ENCODE measurements at places on chromosomes 1 and 21.

DNA sequence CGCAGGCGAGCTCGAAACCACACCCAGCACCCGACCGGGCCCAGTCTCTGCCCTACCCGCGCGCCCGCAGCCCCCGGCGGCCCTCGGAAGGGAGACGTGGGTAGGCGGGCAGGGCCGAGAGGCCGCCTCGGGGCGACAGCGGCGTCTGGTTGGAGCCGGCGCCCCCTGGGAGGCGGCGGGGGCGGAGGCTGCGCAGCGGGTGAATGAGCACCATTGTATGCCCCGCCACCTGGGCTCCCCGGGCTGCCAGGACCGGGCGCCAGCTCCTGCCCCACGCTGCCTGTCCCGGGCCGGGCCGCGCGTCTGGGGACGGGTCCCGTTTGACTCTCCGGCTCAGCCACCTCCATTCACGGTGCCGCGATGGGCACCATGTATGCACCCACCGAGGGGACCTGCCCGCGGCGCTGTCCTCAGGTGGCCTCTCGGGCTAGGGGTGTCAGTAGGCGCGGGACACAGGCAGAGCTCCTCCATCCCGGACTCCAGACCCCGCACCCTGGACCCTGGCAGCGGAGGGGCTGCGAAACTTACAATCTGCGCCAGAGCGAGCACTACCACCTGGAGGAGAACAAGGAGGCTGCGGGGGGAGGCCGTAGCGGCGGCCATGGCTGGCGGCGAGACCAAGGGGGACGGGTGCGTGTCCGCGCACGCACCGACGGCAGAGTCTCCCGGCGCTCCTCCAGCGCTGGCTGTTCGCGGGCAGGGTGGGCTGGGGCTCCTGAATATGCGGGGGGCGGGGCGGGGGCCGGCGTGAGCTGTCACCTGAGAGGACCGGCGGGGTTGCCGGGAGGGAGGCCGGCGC, at the start of gene COL9A2:
Gene COL9A2, minus strand, starts transcription at position 692 of the 799 bp plus-strand sequence. Its CDS starts 89 bp downstream, at position 603.
- DNase-seq = peak; percentile 43

DNA sequence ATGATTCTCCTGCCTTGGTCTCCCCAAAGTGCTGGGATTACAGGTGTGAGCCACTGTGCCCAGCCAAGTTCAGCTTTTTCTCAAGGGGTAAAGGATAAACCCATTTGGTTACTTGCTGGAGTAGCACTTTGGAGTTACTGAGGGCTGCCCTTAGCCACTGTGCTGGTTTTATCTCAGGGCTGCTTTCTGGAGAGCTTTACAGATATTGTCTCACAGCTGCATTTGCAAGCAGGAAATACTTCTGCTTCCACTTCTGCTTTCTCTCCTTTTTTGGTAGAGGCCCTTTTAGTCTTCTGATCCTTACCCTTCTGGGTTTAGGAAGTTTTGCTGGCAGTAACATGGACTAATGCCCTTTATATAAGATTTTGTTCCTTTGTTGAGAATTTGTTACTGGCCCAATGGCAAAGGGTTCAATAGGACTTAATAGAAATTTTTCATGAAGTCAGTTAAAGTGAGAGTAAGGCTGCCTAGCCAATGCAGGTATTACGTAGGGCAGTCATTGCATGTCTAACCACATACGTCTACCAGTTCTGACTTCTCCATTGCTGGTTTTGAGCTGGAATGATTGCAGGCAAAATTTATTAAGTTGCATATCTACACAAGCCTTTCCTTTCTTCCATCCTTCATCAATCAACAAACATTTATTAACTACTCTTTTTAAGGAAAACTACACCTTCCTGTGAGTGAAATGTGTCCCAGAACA, 24.4 kb downstream of the CAP1 start:
- DNase-seq = no peak

DNA sequence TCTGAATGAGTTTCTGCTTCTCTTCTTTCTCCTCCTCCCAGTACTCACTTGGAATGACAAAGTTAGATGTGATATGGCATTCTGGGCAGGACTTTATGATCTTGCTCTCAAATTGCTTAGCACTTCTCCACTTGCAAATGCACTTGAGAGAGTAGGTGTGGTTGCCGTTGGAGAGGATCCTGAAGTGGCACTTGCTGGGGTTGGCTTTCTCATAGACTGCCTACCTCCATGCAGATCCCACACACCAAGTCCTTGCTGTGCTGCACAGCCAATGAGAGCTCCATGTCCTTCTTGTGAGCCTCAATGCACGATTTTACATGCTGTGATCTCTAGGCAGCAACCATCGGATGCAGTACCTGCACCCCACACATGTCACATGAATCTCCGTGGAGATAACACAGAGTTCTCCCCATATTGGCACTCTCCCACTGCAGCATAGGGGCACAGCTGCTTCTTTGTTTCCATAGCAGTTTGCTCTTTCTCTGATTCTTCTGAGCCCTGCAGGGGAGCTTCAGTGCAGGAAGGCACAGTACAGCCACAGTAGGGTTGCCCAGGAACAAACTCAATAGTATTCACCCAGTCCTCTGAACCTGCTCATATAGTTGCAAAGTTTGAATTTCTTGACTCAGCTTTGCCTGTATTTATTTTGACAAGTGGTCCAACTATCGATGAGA, 45.2 kb downstream of the ZNF691 start:
- no peak for DNase-seq

GRCh38 chr1:156502391-156502893, 1.9 kb upstream of the MEF2D start:
- no peak for DNase-seq

- DNase-seq = no peak
Observed at GRCh38 chr1:3550511-3551289, 60.6 kb downstream of the MEGF6 start.

DNA sequence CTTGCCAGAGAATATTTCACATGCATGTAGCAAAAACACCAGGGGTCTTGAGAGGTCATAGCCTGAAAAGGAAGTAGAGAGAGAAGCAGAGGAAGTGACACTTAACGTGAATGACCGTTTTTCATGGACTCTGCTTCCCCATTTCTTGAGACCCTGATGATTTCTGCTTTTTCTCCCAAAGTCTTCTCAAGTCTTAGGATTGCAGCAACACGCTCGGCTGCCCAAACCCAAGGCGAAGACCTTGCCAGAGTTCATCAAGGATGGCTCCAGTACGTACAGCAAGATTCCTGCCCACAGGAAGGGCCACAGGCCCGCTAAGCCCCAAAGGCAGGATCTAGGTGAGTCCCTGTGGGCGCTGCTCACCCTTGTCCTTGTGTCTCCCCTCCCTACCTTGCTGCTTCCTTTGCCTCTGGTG, 12.8 kb downstream of the THEMIS2 start:
- DNase-seq = no peak

GRCh38 chr1:116913941-116914340, 4.2 kb downstream of the PTGFRN start:
- DNase-seq = no peak

DNA sequence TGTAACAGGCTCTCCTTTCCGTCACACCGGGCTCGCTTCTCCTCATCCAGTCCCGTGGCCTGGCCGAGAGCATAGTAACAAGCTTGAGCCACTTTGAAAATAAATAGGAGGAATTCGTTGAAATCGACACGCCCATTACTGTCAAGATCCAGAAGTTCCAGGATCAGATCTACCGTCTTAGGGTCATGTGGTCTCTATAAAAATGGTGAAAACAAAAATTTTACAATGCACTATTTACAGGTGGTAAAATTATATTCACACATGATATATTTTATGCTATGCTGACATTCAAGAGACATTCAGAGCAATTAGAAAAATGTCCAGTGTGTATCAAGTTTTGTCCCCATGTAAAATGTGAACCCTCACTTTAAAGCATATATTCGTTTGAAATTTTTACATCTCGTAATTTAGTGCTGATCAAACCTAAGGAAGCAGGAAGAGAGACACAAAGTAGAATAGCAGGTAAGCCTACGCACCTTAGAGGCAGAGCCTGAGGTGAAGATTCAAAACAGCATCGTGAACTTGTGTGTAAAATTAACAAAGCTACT, 2.3 kb downstream of the TCHH start:
- no peak for DNase-seq

DNA sequence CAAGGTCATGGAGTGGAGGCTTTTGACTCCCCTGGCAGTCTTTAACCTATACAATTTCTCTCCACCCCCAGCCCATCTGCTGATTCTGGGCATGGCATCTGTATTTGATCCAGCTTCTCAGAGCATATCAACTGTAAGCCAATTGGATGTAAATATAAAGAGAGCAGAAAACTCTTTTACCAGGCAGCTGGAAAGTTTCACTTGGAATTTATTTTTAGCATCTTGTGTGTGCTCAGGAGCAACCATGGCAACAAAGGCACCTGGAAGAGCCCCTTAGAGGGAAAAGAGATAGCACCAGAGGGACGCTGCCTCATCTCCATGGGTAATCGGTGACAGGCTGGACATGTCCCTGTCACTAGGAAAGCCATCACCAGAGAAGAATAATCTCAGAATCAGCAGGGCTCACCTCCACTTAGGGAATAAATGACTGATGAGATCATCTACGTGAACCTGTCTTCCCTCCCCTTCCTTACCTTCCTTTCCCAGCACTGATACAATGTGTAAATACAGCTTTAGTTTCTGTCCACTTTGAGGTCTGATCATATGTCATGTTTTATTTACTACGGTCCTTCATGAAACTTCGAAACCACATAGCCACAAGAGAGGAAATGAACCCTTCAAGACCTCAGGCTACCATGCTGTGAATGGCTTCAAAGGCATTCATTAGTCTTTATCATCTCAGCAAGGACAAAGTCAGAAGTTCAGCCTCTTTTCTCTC, 25.3 kb upstream of the SIPA1L2 start:
- DNase-seq = no peak

GRCh38 chr21:33967086-33967571, 51.5 kb upstream of the ATP5PO start:
- DNase-seq = no peak

- no peak for DNase-seq
Observed at GRCh38 chr1:243483071-243483771, 227.4 kb downstream of the SDCCAG8 start.

GRCh38 chr1:40782371-40782956, 1.1 kb upstream of the KCNQ4 start:
- no peak for DNase-seq

DNA sequence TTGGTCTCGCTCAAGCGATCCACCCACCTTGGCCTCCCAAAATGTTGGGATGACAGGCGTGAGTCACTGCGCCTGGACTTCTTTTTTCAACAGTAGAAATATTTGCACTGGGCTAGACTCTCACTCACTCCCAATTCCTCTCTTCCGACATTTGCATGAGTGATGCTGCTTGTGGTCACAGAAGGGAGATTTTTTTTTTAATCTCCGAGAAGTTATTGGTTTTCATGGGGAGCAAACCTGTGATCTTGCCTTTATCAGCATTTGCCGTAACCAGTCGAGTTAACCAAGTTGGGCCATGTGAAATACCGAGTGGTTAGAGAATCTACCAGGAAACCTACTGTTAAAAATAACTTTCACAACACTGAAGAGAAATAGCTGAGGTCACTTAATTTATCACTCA, 21.1 kb downstream of the ERG start:
- DNase-seq = no peak

DNA sequence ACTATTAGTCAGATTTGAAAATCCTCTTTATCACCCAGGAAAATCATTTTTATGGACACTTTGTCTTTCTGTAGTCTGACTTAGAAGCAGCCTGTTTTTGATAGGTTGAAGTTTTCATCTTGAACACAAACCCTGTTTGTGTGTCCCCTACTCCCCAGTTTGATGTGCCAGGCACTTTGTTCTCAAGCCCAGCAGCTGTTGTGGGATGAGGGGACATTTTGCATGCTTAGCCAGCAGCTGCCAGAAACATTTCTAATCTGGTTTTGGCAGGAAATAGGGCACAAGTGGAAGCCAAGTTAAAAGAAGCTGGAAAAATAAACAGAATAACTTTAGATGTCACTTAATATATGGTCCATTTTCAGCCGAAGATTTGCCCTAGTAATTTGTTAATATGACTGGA, 29.9 kb downstream of the ACTN2 start:
- DNase-seq = no peak

DNA sequence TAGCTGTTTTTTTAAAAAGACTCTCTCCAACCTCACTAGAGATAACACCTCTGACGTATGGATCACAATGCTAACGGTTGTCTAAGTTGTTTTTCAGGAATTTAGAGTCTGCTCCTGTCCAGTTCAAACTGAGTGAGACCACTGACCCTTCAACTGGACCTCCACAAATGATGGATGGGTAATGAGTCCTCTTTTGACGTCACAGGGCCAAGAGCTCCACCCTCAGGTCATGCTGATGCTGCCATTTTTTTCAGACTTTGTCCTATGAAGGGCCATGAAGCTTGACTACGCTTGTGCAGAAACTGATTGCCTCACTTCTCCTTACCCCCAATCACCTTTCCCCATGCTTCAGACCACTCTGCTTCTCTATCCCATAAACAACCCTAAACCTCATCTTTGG, 16.6 kb downstream of the GRIK3 start:
- no peak for DNase-seq

DNA sequence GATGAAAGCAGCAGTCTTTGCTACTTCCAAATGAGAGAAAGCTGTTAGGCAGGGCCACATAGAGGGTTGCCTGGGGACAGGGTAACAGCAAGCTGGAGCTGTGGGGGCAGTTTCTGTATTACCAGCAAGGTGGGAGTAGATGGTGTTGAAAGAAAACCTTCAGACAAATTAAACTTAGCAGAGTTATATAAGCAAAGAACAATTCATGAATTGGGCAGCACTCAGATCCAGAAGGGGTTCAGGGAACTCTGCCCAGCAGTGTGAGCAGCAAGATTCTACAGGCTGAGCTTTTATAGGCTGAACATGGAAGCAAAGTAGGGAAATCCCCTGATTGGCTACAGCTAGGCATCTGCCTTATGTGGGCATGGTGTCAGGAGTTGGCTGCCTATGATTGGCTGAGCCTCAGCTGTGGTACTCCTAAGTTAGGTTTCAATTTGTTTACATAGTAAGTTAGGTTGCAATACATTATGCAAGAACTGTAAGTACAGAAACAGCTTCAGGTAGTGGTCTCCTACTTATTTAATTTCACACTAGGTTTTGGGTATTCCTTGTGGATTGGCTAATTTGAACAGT, 64.1 kb upstream of the TMPRSS2 start:
- DNase-seq = no peak

GRCh38 chr1:234707641-234708040, 97.7 kb upstream of the IRF2BP2 start:
- DNase-seq = no peak

DNA sequence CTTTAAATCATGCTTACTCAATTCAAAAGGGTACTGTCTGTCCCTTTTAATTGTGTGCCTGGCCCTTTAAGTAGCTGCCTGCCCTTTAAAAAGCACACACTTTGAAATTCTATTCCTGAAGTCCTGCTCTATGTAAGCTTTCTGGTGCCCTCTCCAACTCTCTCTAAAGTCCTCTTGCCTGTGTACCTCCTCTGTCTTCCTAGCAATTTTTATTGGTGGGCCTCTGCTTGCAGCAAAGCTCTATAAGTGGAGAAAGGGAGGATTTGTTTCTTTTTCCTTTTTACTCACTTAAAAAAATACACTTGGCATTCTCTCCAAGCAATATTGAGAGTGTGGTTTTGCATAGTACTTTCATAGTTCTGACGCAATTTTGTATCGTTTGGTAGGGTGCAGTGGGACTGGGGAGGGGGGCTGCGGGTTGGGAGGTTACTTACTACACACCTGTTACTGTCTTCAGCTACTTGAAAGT, 135.4 kb downstream of the LMO4 start:
- DNase-seq = no peak

GRCh38 chr1:178819123-178819522, 51.8 kb downstream of the ANGPTL1 start:
- no peak for DNase-seq
